ENCODE measurements at places on chromosomes 4 and X. TPM values are rescaled to one million over a fixed set of nuclear protein-coding genes. Genes with fewer than 3 reads are reported as not detected.

DNA sequence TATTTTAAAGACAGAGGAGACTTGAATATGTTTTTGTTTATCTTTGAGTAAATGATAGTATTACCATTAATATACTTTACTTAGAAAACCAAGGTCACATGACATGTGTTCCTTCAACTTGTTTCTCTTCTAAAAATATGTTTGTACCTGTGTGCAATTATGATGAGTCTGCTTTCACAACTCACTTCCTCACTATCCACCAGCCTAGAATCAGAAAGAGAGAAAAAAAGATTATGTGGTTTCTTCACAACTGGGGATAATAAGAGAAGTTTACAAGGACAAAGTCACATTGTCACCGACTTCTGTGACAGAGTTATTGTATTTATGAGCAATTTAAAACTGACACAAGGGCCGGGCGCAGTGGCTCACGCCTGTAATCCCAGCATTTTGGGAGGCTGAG is 1112.1 kb downstream of the RPA4 start:
- no peak for DNase-seq

GRCh38 chr4:183550345-183551093 is 45.7 kb downstream of the ING2 start:
- no peak for DNase-seq

GYPE gene
- total RNA-seq, result 0.40 TPM

F8A3 gene
- 13.0 TPM for total RNA-seq

PTPN13 gene
- 1.3 TPM for total RNA-seq

ARMCX5 gene
- total RNA-seq, result 3.0 TPM

Data from heart left ventricle (tissue), 16 donors.